ENCODE measurements at places on chromosomes 6 and 20. TPM values are rescaled to one million over a fixed set of nuclear protein-coding genes. Genes with fewer than 3 reads are reported as not detected.

The CTCFL gene
- not detected for total RNA-seq

The LAMA2 gene
- 0.64 TPM for total RNA-seq

The PDYN gene
- total RNA-seq: not detected

The PCK1 gene
- not detected for total RNA-seq

The MICAL1 gene
- 42.5 TPM for total RNA-seq

The PSORS1C2 gene
- total RNA-seq: not detected

The EYA4 gene
- not detected for total RNA-seq

The RBM24 gene
- not detected for total RNA-seq

The SMOC2 gene
- not detected for total RNA-seq

The LAMP5 gene
- not detected for total RNA-seq

The E2F3 gene
- total RNA-seq: 28.0 TPM

The SIM1 gene
- not detected for total RNA-seq

The SLCO4A1 gene
- total RNA-seq: 67.3 TPM

The HSPA1L gene
- 2.5 TPM for total RNA-seq

Data from activated CD4-positive, alpha-beta T cell treated with anti-CD3 and anti-CD28 coated beads, Interleukin-2, amount 10 ng/mL, durations not matched to agents 24 days and 14 days (primary cell).